ENCODE measurements at places on chromosomes 6 and 20.

DNA sequence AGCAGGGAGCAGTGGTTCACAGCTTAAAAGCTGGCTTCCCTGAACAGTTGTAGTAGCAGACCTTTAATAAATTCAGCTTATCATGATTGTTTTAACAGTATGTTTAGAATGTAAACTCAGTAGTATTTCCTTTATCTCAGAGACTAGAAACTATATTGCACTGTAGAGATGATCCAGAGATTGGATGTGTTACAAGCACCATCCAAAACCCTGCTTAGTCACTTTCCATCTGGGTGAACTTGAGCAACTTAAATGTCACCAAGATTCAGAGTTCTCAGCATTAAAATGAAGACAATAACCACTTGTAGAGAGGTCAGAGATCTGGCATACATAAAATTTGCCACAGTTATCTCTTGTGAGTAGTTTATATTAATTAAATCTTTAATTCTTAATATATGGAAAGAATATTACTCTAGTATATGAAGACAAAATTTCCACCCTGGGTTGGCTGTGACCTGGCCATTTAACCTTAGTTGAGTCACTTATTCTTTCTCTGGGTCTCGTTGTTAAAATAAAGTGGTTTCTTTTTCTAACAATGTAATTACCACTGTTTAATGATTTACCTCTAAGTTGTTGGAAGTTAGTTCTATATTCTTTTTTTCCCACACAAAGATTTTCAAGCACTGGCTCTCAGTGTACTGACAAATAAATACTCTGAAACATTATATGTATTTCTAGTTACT is 239.2 kb upstream of the FKBP1C start:
- DNase-seq = no peak

DNA sequence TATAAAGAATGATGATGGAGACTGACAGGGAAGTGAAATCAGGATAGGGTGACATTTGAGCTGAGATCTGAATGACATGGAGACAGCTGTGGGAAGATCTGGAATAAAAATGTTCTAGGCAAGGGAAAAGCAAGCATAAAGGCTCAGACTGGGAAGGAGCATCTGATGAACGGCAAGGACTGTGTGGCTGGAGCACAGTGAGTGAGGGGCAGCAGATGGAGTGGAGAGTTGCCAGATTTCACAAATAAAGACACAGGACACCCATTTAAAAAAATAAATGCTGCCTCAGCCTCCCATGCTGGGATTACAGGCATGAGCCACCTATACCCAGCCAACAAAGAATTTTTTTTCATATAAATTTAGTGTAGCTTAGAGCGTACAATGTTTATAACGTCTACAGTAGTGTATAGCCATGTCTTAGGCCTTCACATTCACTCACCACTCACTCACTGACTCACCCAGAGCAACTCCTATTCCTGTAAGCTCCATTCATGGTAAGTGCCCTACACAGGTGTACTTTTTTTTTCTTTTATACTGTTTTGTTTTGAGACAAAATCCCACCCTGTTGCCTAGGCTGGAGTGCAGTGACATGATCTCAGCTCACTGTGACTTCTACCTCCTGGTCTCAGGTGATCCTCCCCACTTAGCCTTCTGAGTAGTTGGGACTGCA is 2.4 kb upstream of the ZBTB24 start:
- no peak for DNase-seq

DNA sequence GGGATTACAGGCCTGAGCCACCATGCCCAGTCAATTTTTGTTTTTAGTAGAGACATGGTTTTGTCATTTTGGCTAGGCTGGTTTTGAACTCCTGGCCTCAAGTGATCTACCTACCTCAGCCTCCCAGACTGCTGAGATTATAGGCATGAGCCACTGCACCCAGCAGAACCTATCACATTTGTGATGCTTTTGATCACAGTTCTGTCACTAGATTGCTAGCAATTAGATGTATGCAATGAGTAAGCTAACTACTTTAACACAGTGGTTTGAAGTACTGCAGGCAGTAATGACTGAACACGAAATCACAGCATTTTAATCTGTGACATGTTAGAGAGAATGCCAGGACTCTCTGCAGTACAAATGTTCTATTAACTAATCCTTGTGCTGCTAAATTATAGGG is 19.6 kb upstream of the SAMHD1 start:
- no peak for DNase-seq

GRCh38 chr6:100258752-100259151 is 206.0 kb downstream of the SIM1 start:
- no peak for DNase-seq

DNA sequence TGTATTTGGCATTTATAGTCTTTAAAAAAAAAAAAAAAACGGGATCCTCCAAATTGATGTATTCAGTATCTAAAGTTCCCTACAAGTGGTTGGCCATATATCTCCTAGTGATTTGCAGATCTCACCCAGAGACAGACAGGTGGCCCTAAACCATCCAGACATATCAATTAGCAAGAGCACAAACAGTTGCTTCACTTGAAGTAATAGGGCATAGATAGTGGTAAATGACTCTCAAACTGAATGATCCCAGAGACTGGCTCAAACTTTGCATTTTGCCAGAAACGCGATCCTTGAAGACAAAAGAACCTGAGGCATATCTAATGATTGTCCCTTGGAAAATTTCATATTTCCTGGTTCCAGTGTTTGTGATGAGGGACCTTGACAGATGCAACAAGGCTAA is 54.6 kb downstream of the HMGCLL1 start:
- DNase-seq = no peak

DNA sequence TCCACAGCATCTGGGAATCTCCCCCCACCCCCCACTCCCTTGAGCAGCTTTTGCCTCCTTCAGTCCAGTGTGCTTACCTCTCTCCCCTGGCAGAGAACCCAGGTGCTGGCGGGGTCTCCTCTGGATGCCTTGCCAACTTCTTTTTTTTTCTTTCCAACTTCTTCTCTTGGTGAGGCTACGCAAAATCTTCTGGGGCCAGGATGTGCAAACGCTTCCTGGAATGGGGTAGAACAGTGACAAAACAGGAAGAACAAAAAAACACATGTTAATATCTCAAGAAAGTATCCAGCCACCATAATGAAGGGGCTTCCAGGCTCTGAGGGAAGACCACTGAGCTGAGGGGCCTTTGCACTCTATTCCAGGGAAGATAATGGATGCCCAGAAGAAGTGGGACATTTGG is 53.9 kb upstream of the DDR1 start:
- no peak for DNase-seq

GRCh38 chr20:2757969-2758368 is 42.5 kb downstream of the CPXM1 start:
- no peak for DNase-seq

- DNase-seq = no peak
Measured at GRCh38 chr6:156598071-156598854, 178.9 kb upstream of the ARID1B start.

DNA sequence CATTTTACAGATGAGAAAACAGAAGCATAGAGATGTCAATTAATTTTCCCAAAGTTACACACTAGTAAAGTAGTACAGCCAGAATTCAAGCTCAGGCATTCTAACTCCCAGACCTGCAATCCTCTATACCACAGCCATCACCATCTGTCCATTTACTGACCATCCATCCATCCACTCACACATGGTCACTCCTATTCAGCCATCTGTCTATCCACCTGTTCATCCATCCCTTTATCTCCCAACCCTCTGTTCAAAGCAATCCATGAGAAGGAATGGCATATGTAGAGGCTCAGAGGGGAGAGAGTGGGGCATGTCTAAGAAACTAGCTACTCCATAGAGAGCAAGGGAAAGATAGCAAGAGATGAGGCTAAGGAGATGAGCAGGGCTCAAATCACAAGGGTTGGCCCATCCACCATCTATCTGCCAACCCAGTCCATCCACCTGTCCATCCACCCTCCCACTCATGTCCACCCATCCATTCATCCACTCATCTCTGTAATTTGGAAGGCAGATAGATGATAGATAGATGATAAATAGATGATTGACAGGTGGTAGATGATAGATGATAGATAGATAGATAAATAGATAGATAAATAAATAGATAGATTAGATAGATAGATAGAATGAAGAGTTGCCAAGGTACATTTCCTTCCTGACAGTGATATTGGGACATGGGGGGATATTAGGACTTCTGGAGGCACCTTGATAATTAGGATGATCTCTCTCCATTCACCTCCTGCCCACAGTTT is 12.2 kb upstream of the C6orf132 start:
- no peak for DNase-seq

DNA sequence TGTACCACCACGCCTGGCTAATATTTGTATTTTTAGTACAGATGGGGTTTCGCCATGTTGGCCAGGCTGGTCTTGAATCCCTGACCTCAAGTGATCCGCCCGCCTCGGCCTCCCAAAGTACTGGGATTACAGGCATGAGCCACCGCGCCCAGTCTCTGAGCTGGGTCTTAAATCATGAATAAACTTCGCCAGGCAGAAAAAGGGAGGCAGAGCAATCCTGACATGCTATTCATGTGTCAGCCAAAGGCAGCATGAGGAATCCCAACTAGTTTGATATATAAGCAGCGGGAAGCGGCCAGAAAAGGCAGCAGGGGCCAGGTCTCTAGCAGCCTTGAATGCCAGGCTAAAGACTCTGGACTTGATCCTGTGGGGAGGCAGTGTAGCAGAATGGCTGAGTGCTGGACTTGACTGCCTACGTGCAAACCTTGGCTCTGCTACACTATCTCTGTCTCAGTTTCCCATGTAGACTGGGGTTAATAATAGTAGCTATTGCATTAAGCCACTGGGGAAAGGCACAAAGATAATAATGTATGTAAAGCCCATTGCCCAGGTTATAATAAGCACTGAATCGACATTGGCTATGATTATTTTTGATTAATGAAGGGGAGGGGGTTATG is 1.8 kb downstream of the PROCR start:
- DNase-seq = no peak

DNA sequence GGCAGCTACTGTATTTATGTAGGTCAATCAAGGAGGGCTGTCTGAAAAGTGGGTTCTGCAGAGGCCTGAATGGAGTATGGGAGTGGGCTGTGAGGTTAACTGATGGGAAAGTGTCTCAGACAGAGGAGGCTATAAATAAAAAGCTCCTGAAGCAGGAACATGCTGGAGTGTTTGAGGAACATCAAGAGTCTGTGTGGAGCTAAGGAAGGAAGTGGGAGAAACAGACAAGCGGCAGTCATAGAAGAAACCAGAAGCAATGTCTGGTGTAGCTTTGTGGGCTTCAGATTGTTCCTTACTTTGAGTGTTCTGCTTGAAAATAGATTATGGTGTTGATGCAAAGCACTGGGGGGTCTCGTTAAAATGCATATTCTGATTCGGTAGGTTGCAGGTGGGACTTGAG is 101.5 kb upstream of the OGFRL1 start:
- DNase-seq = no peak

GRCh38 chr20:50546729-50547314 is 36.6 kb downstream of the PTPN1 start:
- no peak for DNase-seq

- no peak for DNase-seq
Measured at GRCh38 chr6:126504792-126505191, 164.9 kb downstream of the CENPW start.

GRCh38 chr20:43662943-43663655 is 3.8 kb upstream of the MYBL2 start:
- no peak for DNase-seq

- DNase-seq = peak; percentile 67
Measured at GRCh38 chr6:33744001-33744848, 2.5 kb downstream of the IP6K3 start.

- DNase-seq = no peak
Measured at GRCh38 chr6:33029328-33030184, 20.2 kb upstream of the HLA-DOA start.

DNA sequence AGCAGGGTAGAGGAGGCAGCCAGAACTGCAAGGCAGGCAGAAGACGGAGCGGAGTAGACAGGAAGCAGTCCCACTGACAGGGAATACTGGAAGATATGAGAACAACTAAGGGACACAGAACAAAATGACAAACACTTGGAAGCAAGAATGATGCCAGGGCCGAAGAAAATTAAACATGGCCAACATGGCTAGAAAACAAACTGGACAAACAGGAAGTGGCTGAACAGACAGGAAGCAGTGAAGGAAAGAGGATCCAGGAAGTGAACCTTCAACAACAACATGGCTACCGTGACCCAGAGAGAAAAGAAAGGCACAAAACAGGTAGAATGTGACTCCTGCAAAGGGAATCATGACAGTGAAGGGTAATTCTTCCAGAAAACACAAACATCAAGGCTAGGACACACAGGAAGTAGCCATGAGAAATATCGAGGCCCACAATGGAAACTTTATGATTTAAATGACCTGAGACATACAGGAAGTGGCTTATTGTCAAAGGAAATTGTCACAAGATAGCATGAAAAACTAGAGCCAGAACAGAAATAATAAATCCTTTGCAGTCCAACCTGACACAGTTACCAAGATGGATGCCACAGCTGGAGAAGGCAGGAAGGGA is 9.1 kb downstream of the COL11A2 start:
- DNase-seq = no peak

GRCh38 chr20:3704087-3704486 is 8.3 kb downstream of the SIGLEC1 start:
- no peak for DNase-seq

DNA sequence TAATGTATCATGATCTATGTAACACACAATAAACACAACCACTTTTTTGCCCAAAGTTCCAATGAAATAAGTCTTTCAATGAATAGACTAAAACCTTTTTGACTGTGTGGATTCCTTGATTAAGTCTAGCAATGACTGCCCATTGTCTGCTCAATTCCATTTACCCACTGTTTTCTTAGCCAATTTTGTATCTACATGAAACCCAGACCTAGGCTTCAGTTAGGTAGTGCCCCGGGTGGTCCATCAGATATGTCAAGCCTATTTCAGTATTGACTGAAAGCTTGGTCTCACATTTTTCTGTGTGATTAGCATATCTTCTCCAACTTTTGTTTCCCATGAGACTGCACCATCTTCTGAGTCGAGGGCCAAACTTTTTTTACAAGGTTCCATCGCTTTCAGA is 615.0 kb downstream of the C6orf118 start:
- no peak for DNase-seq

DNA sequence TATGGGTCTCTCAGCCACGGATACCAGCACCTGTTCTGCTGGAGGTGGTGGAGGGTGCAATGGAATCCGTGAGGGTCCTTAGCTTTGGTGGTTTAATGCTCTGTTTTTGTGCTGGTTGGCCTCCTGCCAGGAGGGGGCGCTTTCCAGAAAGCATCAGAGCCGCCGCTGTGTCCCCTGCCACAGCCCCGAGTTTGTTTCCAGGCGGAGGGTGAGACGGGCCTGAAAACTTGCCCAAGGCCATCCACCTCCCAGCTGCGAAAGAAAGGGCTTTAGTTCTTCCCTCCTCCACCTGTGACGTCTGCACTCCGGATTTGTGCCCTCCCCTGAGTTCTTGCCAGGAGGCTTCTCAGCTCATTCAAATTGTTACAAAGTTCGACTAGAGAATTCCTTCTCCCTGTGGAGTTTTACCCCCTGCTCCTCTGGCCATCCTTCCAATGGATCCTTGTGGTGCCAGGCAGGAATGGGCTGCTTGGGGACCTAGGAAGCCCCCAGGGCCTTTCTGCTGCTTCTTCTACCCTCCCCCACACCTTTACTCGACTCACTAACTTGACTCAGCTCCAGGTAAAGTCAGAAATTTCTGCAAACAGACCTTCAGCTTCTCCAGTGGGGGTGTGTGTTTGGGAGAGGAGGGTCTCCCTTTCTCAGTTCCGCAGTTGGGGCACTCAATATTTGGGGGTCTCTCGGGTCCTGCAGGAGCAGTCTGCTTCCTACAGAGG is 873.7 kb downstream of the KIF16B start:
- DNase-seq = no peak

- DNase-seq = no peak
Measured at GRCh38 chr6:18186033-18186432, 30.8 kb downstream of the KDM1B start.

- DNase-seq = no peak
Measured at GRCh38 chr6:83609248-83609647, 96.9 kb downstream of the PRSS35 start.

- no peak for DNase-seq
Measured at GRCh38 chr6:74117113-74117512, 421.1 kb downstream of the CD109 start.
